ENCODE measurements at places on chromosomes 7 and 10. TPM values are rescaled to one million over a fixed set of nuclear protein-coding genes. Genes with fewer than 3 reads are reported as not detected.

Gene GPR37
- total RNA-seq: 20.9 TPM

Gene BEND7
- 6.8 TPM for total RNA-seq

Gene EBF3
- 33.4 TPM for total RNA-seq

Gene CYP26C1
- not detected for total RNA-seq

Gene ORAI2
- total RNA-seq: 3.1 TPM

Data from skeletal muscle tissue (tissue), 5 donors.